Suppressor macrophage (primary cell): ENCODE measurements at places on chromosomes 6 and 20.
A peak's percentile ranks its signal among the peaks of the same experiment; 100 is the strongest.

DNA sequence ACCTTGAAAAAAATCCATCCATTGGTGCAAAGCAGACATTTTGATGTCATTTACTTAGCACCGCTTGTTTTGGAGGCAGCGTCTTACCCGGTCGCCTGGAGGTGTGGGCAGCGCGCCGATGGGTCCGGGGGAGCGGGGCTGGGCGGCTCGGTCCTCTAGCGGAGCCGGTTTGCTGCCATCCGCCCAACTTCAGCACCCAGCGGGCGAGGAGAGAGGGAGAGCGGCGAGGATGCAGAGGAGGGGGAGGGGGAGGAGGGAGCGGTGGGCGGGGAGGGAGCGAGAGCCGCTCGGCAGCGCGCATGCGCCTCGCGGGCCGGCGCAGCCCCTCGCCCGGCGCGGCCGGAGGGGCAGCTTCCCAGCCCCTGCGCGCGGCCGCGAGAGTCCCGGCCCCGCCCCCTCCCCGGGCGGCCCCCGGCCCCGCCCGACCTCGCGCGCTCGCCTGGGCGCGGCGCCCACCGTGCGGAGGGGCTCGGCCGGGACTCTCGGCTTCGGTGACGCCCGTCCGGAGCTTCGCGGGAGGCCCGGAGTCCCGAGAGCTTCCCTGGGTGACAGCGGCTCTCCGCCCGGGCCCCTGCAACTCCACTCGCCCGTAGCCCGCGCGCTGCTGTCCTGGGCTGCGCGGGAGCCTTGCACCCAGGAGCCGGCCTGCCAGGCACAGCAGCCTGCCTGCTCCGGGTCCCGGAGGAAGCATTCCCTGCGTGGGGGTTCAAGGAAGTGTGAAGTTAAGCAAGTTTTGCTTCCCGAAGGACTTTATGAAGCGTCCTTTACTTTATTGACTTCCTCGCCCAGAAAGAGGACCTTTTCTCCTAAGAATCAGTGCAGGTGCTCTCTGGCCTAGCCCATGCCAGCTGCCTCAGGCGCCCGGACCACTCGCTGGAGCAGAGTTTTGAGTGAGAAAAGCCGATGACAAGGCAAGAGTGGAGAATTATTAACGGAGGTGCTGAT lies at the start of gene RGS17:
TSS of gene RGS17 (minus strand) at position 246 of the 945 bp plus-strand sequence. CDS start 87,264 bp downstream, outside the sequence.
- peak; percentile 56 for DNase-seq

DNA sequence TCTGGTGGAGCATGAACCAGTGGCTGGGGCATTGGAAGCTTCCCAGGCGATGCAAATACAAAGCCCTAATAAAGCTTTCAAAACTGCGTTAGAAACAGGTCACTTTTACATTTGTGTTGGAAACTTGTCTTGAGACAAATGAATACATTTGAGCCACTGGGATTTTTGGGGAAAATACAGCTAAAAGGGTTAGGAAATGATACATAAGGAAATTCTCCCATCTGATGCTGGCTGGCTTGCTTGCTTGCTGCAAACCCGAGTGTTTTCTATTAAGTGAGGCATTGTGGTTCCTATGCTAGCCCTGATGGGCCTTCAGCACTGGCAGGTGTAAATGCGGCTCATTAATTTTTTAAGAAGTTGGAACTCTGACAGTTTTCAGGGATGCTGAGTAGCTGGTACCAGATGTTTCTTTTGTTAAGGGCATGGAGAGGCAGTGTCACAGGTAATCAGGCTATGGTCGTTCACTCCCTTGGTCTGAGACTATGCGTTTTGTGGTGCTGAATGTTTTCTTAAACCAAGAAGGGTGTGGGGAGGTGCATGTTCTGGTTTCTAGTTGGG lies 35.2 kb downstream of the RREB1 start:
- DNase-seq, result no peak

DNA sequence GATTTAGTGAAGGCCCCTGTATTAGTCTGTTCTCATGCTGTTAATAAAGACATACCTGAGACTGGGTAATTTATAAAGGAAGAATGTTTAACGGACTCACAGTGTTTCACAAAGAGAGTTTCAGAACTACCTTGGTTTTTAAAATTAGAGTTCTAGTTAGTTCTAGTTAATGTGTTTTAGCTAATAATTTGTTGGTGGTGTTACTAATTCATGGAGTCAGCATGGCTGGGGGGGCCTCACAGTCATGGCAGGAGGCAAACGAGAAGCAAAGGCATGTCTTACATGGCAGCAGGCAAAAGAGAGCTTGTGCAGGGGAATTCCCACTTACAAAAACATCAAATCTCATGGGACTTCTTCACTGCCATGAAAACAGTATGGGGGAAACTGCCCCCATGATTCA lies 12.0 kb upstream of the SLC17A3 start:
- no peak for DNase-seq

DNA sequence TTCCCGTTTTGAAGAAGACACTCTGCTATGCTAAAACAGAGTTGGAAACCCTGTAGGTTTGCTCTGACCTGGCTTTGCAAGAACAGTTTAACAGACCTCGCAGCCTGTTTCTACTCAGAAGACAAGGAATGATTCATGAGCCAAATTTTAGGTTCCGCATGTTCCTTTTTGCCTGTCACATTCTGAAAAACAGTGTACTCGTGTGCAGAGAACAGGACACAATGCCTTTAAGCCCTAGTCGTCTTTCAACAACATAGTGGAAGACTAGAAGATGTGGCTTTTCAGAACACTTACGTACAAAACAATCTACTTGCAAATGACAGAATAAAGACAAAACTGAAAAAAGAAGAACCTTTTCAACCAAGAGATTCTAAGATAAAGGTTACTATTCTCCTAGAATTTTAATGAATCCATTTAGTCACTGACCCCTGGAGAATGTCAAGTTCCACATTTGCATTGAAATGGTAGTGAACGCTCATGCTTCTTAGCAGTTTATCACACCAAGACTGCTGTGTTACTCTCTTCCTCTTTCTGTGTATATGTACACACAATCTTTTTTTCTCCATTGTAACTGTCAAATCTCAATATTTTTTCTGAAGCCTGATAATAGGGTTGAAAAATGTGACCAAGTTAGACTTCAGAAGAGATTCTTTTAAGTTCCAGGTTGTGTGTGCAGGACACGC lies 220.7 kb upstream of the NRSN1 start:
- no peak for DNase-seq
